ENCODE measurements at places on chromosomes 12 and 14.

DNA sequence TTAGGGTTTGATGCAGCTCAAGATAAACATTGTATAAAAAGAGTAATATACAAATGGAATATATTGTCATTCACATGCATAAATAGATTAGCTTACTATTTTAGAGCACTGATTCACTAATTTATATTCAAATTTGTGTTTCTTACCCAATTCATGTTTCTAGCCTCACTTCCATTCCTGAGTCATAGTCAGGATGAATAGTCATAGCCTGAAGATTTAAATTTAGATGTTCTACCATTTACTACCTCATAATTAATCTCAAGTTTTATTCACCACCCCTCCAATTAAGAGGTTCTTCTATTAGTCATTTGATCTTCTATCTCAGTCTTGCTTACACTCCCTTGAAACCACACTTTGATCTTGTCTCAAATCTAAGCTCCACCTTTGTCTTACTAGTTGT is 38.7 kb downstream of the ANO4 start:
- DNase-seq = no peak

GRCh38 chr14:93954516-93954830 is 21.9 kb downstream of the ASB2 start:
- DNase-seq = no peak

- DNase-seq = no peak
Observed at GRCh38 chr14:38209572-38210557, 2.2 kb downstream of the SSTR1 start.

GRCh38 chr12:106729611-106730010 is 44.9 kb upstream of the RIC8B start:
- no peak for DNase-seq

DNA sequence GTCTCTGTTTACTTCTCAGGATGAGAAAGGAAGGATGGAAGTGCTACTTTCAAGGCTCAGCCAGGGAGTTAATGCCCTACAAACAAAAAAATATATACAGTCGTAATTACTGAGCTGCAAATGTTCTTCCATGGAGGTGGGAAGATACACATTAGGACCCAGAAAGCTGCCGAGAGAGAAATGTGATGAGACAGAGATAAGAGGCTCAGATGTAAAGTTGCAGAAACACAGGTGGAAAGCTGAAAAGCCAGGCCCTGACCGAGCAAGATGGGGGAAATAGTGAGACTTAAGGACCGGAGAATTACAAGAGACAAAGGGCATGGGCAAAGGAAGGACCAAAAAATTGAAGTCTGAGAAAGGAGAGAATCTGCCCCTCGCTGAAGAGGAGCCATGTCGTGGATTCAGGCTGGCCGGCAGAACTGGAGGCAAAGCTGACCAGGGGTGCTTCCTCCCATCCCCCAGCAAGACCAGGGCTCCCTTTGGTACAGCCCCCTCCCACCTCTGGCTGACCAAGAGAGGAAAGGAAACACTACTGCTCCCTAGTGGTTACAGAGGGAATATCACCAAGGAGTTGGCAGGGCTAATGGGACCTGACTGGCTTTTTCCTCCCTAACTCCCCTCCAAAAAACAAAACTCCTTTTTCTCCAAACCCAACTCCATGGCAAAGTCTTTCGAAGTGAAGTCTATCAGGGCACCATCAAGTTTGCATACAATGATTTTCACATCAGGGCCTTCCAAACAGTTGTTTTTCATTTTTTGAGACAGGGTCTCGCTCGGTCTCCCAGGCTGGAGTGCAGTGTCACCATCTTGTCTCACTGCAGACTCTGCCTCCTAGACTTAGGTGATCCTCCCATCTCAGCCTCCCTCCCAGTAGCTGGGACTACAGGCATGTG is 12.1 kb downstream of the ZFHX2 start:
- DNase-seq = no peak

GRCh38 chr12:2384029-2384386 is 331.2 kb downstream of the CACNA1C start:
- DNase-seq = no peak

DNA sequence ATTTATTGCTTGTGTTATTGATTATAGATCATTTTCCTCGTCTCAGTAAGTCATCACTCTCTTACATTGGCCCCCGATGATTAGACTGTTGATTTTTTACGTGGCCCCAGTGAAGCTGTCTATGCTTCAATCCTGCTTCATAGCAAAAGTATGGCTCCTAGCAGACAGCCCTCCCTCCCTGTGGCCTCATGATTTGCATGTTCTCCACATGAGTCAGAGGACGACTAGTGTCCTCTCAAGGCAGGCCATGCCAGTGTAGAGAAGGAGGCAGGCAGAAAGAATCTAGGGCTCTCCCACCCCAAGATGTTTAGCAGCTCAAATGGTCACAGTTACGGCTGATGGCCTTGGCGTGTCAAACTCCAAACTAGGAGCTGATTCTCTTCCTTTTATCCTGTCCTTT is 59.6 kb downstream of the FIGNL2 start:
- DNase-seq = no peak

DNA sequence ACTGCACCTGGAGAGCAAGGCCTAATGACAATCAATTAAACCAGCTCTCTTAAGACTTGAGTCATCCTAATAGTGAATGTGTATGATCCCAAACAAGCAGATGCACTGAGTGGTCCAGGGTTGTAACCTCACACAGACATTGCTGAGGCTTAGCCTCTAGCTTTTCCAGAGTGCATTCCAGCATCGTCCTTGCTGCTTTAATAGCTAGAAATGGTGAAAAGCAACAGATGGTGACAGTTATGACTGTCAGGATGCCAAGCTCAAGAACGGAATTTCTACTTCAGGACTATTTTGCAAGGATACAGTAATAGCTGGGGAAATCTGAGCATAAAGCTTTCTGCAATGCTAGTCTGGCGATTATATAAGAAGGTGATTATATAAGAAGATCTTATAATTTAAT is 34.6 kb downstream of the PTPRR start:
- DNase-seq = no peak

- DNase-seq = no peak
Observed at GRCh38 chr14:33062476-33062875, 123.8 kb downstream of the NPAS3 start.

- peak; percentile 55 for DNase-seq
Observed at GRCh38 chr14:90397425-90398314, 841 bp downstream of the CALM1 start.

GRCh38 chr12:19496219-19496878 is 57.1 kb downstream of the AEBP2 start:
- no peak for DNase-seq

GRCh38 chr14:88078525-88078924 is 73.6 kb downstream of the GPR65 start:
- no peak for DNase-seq

DNA sequence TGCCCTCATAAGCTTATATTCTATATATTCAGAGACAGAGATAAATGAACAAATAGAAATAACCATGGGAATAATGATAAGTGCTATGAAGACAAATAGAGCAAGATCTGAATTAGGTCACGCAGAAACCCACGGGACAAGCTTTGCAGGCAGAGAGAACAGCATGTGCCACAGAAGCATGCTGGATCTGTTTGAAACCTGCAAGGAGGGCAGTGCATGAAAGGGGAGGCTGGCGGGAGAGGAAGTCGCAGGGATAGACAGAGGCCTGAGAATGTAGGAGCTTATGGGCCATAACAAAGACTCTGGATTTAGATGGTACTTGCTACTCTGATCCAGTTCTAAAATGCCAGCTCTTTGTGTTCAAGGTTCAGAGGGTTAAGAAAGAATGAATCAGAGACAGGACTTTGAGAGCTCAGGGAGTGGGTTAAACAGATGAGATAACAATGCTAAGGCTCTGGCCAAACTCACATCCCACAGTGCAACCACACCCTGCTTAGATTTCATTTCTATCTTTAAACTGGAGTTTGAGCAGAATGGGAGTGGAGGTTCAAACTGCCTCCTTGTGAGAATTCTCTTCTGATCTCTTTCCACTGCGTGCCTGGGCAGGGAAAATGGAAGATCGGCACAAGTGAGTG is 49.2 kb upstream of the PPP1R12A start:
- no peak for DNase-seq

GRCh38 chr14:102917469-102918211 is 4.8 kb upstream of the AMN start:
- peak; percentile 43 for DNase-seq

- no peak for DNase-seq
Observed at GRCh38 chr12:2649201-2650030, 145.4 kb upstream of the FKBP4 start.

DNA sequence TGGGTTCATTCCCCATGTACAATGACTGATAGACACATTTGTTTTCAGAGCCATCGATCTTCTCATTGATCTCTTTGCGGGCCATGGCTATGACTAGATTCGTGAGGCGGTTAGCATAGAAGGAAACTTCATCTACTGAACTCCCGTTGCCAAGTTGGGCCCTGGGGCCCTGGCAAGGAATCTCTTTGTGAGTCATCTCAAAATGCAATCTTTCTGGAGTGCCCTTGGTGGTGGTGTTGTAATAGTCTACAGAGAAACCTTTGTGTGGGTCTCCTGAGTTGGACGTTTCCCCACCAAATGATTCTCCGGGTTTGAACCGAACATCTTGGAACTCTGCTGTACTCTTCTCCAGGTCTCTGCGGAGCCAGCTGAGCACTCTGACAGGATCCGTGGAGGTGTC is 20.4 kb downstream of the AKAP3 start:
- DNase-seq = no peak

DNA sequence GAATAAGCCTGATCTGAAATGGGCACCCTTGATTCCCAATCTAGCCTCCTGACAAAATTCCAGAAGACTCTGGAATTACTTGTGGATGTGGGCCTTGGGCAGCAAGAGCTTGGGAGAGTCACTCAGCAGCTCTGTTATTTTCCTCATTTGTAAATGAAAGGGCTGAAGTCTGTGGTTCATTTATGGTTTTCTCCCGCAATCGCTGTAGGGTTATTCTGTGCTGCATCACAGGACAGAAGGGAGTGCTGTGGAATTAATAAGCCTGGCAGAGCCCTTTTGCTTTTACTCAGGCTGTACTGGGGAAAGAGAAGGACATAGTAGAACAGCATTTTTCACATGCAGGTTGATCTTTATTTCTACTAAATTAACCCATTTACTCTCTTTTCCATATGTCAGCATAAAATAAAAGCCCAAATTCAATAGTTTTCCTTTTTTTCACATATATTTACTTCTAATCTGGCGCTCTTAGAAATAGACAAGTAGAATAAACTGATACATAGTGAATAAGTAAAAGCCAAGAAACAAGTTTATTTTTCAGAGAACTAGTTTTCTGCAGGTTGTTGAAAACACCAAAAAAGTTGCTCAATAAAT is 49.2 kb downstream of the DUSP16 start:
- no peak for DNase-seq

- DNase-seq = no peak
Observed at GRCh38 chr14:53310412-53310811, 157.3 kb upstream of the DDHD1 start.

DNA sequence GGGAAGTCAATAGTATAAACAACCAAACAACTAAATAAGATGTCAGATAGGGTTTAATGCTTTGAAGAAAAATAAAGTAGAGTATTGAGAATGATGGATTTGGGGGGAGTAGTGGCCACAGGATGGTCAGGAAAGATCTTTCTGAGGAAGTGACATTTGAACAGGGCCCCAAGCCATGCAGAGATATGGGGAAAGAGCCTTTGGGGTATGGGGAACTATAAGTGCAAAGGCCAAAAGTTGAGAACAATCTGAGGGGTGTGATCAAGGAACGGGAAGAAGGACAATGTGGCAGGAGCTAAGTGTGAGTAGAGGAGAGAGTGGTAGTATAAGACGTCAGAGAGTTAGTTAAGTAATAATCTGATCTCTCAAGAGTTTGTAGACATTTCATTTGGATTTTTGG is 1.3 kb downstream of the MRPS35 start:
- DNase-seq = no peak

- DNase-seq = no peak
Observed at GRCh38 chr14:101104485-101104884, 201.0 kb upstream of the RTL1 start.

DNA sequence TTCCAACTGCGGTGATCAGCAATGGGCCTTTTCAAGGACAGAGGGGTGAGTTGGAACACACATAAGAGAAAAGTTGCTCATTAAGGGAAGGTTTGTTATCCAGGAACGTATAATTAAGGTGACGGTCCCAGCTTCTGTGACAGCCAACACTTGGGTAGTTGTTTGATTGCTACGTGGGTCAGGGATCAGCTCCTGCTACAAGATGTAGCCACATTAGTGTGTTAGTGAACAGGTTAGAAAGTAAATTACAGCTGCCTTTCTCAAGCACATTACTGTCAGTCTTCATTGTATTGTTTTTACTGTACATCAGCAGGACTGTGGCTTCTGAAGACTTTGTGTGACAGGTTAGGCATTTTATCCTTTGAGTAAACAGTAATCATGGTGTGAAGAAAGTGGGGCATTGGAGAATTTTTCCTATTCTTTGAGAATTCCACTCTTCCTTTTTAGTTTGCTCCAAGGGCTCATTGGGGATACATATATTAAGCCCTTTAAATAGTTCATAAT is 230.5 kb downstream of the EGLN3 start:
- DNase-seq = no peak

GRCh38 chr12:28780096-28780495 is 369.0 kb upstream of the FAR2 start:
- DNase-seq = no peak

GRCh38 chr14:101320396-101320795 is 240.9 kb upstream of the DIO3 start:
- DNase-seq = no peak

GRCh38 chr14:96287856-96288255 is 31.8 kb downstream of the BDKRB1 start:
- DNase-seq = no peak

DNA sequence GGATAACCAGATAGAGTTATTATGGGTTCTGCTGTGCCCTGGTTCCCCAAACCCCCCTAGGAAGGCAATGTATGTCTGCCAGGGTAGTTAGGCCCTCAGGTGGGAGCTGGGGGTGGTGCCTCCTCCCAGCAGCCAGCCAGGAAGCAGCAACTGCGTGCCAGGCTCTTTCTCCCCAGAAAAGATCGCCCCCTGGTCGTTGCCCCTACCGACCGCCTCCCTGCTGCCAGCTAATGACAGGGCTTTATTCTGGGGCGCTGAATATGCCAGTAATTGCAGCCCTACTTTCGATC is 36.3 kb downstream of the IQSEC3 start:
- DNase-seq = no peak

GRCh38 chr12:52975820-52976573 is 27.1 kb downstream of the KRT18 start:
- no peak for DNase-seq
